SK-N-DZ (cell line): ENCODE measurements at places on chromosomes 2 and 18.

GRCh38 chr2:5609201-5609600, 83.0 kb upstream of the SOX11 start:
- peak; percentile 39 for DNase-seq

GRCh38 chr2:64606479-64607363, 47.0 kb downstream of the SERTAD2 start:
- DNase-seq = peak; percentile 75

DNA sequence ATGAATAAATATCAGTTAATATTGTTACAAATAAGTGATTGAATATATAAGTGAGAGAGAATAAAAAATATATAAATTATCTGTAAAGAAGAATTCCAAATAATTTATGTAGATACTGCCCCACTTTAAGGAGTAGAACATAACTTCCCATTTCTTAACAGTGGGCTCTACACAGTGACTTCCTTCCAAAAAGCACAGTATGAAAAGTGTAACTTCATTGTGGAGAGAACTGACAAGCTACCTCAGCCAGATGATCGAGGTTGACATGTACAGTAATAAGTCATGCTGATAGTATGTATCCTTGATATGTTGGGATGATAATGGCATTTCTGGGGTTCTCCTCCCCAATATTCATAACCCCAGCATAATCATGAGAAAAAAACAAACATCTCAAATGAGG, 191.9 kb upstream of the FN1 start:
- DNase-seq = no peak

DNA sequence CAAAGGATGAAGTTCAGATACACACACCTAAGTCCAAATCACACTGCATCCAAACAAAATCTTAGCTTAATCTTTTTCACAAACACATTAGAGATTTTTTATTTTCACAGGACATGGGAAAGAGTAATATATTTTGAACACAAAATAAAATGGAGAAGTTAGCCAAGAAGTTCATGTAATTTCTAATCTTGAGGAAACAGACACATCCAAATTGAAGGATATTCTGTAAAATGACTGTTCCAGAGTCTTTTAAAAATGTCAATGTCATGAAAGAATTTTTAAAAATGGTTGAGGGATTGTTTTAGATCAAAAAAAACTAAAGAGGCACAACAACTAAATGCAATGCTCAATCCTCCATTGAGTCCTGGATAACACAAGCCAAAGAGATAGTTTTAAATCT, 12.4 kb upstream of the RAPGEF4 start:
- DNase-seq = no peak

DNA sequence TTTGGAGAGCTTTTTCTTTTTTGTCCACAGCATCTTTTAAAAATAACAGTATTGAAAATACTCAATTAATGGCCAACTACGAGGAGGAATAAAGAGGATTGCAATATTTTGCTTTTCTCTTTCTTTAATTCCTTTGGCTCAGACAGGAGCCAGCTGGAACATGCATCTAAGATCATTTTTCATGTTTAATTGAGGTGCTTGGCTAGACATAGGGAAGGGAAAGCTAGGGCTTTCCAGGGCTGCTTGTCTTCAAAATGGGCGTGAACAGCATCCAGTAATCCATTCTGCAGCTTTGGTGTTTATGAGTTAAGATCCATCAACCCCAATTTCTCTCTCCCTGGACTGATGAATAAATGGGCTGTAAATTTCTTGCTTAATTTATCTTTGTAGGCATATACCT, 323.0 kb downstream of the PTPRM start:
- DNase-seq = no peak

DNA sequence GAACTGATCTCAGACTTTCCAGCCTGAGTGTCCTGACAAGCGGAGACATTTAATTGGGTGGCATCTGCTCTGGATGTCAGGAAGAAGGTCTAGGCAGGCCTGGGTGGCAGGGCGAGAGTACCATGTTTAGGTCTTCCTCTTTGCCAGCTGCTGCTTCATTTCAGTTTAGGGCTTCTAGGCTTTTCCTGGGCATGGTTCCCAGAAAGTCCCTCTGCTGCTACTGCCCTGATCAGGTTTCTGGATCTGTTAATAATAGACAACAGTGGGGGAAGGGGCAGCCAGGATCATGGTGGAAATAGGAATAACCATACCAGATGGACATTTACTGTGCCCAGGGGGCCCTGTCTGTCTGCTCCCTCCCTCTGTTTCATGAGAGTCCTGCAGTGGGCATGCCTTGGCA, 2.3 kb upstream of the PLCD4 start:
- no peak for DNase-seq

DNA sequence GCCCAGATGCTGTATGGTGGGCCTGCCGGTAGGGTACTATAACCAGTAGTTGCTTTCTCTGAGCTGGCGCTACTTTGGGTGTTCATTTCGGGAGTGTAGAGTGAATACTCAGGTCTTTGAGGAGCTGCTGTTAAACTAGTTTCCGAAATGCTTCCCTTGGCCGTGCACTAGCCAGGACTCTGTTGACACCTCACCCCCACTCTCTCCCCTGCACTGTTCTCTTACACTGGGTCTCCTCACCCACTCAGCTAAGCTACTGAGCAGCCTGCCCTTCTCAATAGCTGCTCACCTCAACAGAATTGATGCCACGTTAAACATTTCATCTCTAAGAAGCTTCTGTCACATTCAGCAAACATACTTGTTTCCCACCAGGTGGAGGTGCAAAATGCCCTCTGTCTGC, 86.9 kb downstream of the RAPGEF4 start:
- DNase-seq = no peak

DNA sequence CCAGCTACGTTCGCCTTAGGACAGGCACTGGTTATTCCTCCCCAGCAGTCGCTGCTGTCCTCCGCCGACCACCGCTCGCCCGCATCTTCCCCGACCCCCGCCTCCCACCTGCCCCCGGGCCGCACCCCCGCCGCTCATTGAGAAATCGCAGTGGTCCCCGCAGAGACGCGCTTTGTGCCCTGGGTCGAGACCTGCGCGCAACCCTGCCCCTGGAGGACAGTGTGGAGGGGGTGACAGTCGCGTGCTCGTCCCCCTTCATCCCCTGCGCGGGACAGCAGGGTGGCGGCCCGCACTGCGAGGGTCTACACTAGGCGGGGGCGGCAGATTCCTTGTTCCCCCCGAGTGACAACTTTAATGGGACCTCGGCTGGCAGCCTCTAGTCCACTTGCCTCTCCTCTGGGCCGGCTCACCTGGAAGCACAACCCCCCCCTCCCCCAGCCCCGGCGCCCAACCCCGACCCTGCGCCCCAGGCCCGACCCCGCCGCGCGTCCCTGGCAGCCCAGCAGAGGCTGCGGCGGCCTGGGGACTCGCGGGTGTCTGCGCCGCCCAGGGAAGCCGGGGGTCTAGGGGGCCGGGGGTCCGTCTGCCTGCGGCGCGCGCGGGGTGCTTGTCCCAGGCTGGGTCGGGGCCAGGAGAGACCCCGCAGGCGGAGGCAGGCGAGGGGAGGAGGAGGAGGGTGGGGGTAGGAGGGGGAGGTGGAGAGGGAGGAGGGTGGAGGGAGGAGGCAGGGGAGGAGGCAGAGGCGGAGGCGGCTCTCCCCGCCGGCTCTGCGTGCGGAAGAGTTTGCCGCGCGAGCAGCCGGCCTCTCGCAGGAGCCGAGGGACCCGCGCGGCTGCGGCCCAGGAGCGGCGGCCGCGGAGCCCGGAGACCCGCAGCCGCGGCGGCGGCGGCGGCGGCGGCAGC, at the start of gene NPAS2:
TSS of gene NPAS2 (plus strand) at position 770 of the 903 bp plus-strand sequence. CDS start 84,616 bp downstream, outside the sequence.
- DNase-seq = no peak

- DNase-seq = no peak
Measured at GRCh38 chr2:145751629-145752028, 1231.7 kb upstream of the ZEB2 start.

GRCh38 chr18:79586436-79587225, 93.0 kb upstream of the CTDP1 start:
- DNase-seq = no peak

- DNase-seq = no peak
Measured at GRCh38 chr18:7256618-7257425, 25.9 kb downstream of the LRRC30 start.

- no peak for DNase-seq
Measured at GRCh38 chr2:103960951-103961350, 893.0 kb upstream of the POU3F3 start.

DNA sequence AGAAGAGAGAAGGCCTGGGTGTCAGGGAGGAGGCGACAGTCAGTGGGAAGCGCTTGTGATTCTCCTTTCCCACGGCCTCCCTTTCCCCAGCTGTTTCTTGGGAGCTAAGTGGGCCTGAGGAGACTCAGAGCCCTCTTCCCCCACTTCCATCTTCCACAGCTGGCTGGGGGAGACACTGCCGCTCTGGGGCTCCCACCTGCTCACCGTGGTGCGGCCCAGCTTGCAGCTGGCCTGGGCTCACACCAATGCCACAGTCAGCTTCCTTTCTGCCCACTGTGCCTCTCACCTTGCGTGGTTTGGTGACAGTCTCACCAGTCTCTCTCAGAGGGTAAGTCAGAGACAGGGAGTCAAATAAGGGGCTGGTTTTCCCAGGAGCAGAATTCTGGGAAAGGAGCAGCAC, 7.1 kb downstream of the TMEM214 start:
- no peak for DNase-seq

DNA sequence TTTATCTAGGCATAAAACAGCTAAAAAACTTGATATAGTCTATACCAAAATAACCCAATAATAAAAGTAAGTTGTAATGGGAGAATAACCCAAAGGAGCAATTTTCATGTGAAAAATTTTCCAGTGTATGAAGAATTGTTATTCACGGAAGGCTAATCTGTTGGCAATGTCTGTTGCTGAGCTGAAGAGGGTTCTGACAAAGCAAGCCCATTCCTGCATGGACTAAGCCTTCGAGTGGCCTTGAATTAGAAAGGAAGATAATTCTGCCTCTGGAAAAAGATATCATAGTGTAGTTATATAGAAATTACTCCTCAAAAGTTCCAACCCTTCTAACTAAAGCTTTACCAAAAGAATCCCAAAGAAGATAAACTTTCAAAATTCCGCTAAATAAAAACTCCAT, 101.5 kb downstream of the MAP2 start:
- DNase-seq = no peak

DNA sequence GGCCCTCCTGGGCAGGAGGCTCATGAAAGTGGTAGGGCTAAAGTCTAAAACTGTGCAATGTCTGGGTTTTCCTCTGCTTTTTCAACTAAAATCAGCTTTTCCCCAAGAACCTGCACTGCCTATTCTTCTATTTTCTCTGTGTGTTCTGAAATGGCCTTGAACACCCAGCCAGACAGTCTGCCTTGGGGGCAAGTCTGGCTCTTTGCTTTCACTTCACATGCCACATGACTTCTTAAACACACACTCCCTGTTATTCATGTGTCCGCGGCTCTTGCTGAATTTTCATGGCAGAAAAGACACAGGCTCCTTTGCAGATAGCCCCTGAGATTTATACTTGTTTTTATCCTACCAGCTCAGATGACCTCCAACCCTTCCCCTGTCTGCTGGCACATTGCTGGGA, 10.6 kb upstream of the RPIA start:
- DNase-seq = no peak

GRCh38 chr2:181457741-181458425, 697 bp downstream of the ITGA4 start:
- peak; percentile 23 for DNase-seq

DNA sequence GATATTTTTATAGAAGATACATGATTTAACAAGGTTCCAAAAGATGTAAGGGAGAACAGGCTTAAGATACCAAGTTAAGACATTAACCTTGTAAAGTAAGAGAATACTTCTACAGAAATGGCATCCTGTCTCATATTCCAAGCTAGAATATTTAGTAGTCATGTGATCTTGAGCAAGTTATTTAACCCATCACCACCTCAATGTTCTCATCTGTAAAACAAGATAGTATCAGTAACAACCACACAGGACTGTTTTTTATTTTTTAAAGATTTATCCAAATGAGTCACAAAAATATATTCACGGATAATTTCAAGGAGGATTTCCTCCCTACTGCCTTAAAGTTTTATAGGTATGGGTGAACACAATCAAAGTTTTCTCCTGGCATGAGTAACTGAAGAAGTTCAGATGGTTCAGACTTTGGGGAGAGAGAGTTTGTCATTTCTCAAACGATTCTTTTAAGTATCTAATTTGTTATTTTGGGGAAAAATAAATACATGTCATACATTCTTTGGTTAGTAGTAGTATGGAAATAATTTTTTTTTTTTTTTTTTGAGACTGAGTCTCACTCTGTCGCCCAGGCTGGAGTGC, 25.9 kb downstream of the ROCK1 start:
- DNase-seq = no peak

- DNase-seq = no peak
Measured at GRCh38 chr2:45010702-45011012, 1.4 kb upstream of the SIX2 start.

- no peak for DNase-seq
Measured at GRCh38 chr18:46315161-46315560, 211.0 kb downstream of the HAUS1 start.
